Activated naive CD4-positive, alpha-beta T cell treated with anti-CD3 and anti-CD28 coated beads, Interleukin-2, amount 50 U/mL, for 72 hours (primary cell): ENCODE measurements at places on chromosomes 7 and 10.

DNA sequence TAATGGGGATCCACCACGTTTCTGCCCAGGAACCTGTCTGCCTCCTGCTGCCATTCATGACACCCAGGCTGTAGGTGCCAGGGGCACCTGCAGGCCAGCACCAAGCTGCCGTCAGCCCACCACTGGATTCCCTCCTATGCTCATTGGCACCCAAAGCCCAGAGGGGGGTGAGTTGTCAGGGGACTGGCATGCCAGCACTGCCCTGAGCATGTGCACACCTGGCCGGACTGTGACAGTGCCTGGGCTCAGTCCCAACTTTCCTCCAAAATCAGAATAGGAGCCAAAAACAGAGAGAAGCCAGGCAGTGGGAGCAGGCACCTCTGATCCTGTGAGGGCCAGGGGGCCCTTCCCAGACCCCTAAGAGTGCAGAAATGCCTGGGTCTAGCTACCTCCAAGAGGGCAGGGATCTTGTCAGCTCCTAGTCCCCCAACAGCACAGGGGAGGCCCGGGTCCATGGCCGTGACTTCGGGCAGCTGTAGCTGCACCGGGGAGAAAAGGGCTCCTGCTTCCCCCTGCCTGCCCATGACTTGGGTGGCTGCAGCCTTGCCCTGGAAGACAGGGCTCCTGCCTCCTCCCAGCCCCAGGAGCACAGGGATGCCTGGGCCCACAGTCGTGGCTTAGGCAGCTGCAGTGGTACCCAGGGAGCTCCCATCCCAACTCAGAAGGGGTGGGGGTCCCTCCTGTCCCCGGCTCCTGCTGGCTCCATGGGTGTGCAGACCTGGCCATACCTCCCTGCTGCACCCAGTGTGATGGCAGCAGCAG, 249.8 kb upstream of the DKK1 start:
- DNase-seq: no peak

GRCh38 chr7:30934225-30934624, 22.6 kb downstream of the AQP1 start:
- DNase-seq: no peak

DNA sequence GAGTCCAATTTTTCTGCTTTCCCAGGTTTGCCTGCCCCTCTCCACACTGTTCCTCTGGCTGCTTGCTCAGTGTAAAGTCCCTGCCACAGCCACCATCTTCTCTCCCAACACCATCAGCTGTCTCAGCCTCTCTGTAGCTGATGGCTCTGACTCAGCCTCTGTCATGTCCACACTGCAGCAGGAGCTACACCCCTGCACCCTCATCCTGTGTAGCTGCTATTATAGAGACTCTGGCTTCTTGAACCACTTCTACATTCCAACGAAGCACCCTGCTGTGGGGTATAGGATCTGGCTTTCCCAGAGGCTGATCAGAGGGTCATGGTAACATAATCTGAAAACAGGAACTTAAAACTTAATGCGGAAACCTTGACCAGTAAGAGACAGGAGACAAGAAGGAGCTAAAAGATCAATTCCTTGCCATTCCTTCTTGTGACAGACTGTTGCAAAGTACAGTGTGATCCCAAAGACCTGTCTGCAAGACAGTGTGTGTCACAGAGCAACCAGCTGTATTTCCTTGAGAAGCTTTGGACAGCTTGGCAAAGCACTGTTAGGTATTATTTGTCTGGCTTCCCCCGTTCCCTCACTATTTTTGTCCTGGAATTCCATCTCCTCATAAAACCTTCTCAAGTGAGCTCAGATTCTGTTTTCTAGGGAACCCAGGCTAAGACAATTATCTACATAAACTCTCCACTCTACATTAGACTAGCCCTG, 42.3 kb downstream of the NRCAM start:
- DNase-seq: no peak

- no peak for DNase-seq
These were observed 10.5 kb downstream of the ADRA2A start for GRCh38 chr10:111087331-111087756.

DNA sequence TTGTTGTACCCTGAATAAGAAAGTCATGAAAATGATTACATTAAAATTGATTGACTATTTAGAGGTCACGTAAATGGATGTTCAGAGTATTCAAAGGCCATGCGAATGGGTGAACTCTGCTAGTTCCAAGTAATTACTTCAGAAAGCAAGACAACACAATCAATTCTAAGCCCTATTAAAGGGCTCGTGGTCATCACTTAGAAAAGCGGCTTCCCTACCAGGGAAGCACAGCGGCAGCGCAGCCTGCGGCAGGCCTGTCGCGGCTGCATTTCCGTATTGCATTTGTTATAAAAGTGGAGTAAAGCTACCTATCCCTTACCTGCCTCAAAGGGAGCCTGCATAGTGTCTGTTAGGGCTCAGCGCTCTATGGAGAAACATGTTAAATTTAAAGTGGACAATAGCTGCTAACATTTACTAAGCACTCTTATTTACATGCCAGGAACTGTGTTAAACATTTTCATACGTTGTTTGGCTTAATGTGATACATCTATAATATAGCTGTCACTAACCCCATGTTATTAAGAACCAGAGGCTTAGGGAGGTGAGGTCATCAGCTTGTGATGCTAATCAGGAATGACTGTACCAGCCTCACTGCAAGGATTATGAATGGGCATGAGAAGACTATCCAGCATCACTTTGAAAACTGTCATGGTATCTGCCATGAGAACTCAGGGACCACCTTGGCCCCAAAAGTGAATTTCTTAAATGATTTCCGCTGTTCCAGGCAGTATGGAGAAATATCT, 187.5 kb downstream of the CELF2 start:
- DNase-seq: no peak
